ENCODE measurements at places on chromosomes 13 and 19. TPM values are rescaled to one million over a fixed set of nuclear protein-coding genes. Genes with fewer than 3 reads are reported as not detected.

DNA sequence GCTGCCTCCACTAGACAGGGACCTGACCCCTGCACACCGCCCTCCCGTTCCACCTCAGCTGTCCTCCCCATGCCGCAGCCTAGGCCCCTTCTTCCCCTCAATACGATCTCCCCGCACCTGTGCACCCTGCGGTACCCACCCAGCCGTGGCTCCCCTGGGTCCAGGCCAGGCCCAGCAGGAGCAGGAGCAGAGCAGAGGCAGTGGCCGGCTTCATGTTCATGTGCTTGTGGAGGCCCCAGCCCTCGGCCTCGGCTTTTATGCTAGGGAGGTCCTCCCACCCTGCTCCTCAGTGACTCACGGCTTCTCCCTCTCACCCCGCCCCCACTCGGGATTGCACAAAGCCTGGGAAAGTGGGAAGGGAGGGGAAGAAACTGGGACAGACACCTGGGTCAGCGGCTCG is 11.4 kb upstream of the KRTDAP start:
- no peaks in the 10 kb centered on the region for H3K4me1 ChIP-seq
- H3K36me3 ChIP-seq, result no peaks in the 10 kb centered on the region
- no peaks in the 10 kb centered on the region for H3K27me3 ChIP-seq
- DNase-seq, result no peak
- H3K4me3 ChIP-seq, result no peak overlapping the region
- H3K27ac ChIP-seq, result no peak overlapping the region

CALR3 gene
- 0.09 TPM for total RNA-seq

DNA sequence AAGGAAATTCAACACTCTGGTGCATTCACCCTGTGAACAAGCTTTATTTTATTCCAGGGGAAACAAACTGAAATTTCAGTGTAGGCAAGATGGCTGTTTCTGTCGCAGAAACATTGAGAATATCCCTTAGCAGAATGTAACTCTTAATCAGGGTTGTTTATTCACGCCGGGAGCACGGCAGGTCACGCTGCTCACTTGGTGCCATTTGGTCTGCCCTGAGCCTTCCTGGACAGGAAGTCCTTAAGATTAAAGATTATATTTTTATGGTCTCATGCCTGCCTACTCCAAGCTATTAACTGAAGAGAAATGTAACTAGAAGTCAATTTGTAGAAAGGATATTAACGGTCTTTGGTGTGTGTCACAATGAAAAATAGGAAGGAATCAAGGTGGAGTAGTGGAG is 185.3 kb upstream of the ARGLU1 start:
- H3K27me3 ChIP-seq, result no peaks in the 10 kb centered on the region
- no peaks in the 10 kb centered on the region for H3K36me3 ChIP-seq
- peak overlapping the region; percentile 1 for H3K4me3 ChIP-seq
- H3K27ac ChIP-seq, result peak overlapping the region; percentile 87
- H3K4me1 ChIP-seq, result peaks cover 63% of the 10 kb centered on the region

GRCh38 chr19:36987091-36987490 is 71.0 kb downstream of the ZNF568 start:
- no peak overlapping the region for H3K4me3 ChIP-seq
- no peak overlapping the region for H3K27ac ChIP-seq
- no peaks in the 10 kb centered on the region for H3K27me3 ChIP-seq
- no peak for DNase-seq

- H3K4me3 ChIP-seq, result no peak overlapping the region
Measured at GRCh38 chr19:50414864-50415660, 3.7 kb upstream of the SPIB start.

- no peaks in the 10 kb centered on the region for H3K27me3 ChIP-seq
- H3K27ac ChIP-seq, result no peak overlapping the region
- H3K36me3 ChIP-seq, result no peaks in the 10 kb centered on the region
- H3K4me1 ChIP-seq, result no peaks in the 10 kb centered on the region
- no peak for DNase-seq
- no peak overlapping the region for H3K4me3 ChIP-seq
Measured at GRCh38 chr13:73859841-73860240, 274.4 kb downstream of the KLF12 start.
